T-cell (primary cell): ENCODE measurements at places on chromosomes 12 and 14.

GRCh38 chr14:97021001-97021400, 223.8 kb downstream of the VRK1 start:
- DNase-seq = no peak

GRCh38 chr12:20188930-20189653, 179.2 kb upstream of the PDE3A start:
- DNase-seq = no peak

GRCh38 chr14:94550041-94550440, 11.2 kb upstream of the SERPINA4 start:
- no peak for DNase-seq

- DNase-seq = no peak
These were observed 233.4 kb downstream of the SPTSSA start for GRCh38 chr14:34228650-34228976.

DNA sequence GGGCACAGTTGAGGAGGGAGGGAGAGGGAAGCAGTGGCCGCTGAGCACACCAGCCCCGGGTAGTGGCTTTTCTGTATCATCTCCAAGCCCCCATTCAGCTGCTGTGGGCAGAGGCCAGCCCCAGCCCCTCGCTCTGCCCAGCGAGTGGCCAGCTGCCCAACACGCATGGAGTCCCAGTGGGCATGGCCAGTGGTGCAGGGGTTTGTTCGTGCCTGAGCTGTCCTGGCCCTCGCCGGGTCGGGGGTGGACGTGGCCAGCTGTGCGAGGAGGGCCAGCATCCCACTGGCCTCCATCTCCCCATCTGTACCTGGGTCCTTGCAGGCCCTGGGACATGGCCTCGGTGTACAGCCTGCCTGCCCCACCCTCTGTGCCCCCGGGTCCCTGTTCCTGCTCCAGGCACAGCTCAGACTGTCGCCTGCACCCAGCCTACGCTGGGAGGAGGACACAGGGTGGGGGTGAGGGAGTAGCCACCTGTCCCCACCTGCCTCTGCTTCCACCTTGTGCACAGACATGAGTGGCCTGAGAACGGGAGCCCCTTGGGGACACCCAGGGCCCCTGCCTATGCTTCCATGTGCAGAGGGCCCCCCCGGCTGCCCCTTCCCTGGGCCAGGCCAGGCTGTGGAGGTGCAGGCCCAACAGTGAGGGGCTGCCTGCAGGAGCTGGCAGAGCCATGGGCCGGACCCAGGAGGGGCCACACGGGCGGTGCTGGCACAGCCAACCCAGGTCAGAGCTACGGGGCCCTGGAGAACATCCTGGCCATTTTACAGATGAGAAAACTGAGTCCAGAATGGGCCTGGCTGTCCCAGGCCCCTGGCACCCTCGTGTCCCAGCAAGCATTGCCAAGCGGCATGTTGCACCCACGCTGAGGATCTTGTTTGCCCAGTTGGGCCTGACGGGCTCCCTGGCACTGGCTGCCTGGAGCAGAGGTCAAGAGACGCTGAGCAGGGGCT, 4.3 kb downstream of the INF2 start:
- DNase-seq = no peak
